ENCODE measurements at places on chromosomes 1 and 21. TPM values are rescaled to one million over a fixed set of nuclear protein-coding genes. Genes with fewer than 3 reads are reported as not detected.
A peak's percentile ranks its signal among the peaks of the same experiment; 100 is the strongest.

DNA sequence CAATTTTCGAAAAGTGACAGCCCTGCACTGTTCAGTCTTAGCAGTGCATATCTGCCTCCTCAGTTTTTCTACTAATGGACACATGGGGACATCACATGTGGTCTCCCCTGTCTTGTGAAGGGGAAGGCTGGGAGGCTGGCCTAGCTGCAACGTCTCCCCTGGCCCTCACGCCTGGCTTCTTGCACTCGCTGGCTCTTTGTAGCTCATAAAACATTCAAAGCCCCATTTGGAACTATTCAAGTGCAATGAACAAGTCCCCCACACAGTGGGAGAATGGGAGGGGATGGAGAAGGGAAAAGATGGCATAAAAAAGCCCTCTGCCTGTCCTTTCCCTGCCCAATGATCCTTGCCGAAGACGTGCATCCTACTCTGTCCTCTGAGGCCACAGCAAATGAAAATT lies 73.6 kb downstream of the PGBD5 start:
- H3K4me1 ChIP-seq = no peaks in the 10 kb centered on the region
- no peak overlapping the region for H3K4me3 ChIP-seq
- no peak overlapping the region for H3K27ac ChIP-seq
- no peaks in the 10 kb centered on the region for H3K36me3 ChIP-seq
- no peak for DNase-seq

OLFML3 gene
- 302 TPM for total RNA-seq

DNA sequence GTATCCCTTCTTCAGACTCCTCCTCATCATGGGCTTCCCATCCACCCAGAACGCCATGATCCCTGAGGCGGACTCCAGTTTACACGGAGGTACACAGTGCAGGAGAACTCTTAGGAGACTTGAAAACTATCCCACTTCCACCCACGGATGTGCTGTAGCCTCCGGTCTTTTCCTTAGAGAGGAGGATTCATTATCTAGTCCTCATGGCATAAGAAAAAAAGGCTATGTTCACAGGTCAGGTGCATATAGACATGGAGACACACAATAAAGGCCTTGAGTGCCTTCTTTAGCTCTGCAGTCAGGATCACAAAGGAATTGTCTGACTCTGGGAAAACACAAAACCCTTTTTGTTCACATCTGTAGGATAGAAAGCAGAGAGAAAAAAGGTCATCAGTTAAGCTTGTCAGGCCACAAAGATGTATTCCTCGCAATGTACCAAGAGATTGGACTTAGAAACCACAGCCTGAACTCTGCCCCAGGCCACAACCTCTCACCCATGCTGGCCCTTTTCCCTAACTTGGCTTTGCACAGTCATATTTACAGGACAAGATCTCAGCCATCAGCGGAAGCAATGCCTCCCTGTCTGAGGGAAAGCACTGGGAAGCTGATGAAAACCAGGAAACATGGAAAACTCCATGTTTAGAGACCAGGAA lies 9.0 kb downstream of the CRP start:
- H3K4me1 ChIP-seq = no peaks in the 10 kb centered on the region
- H3K27me3 ChIP-seq = no peaks in the 10 kb centered on the region
- no peak overlapping the region for H3K4me3 ChIP-seq

- H3K4me1 ChIP-seq = no peaks in the 10 kb centered on the region
- peak overlapping the region; percentile 13 for H3K4me3 ChIP-seq
- no peaks in the 10 kb centered on the region for H3K27me3 ChIP-seq
- H3K36me3 ChIP-seq = no peaks in the 10 kb centered on the region
Observed at GRCh38 chr21:46667741-46668380, 32.4 kb downstream of the PRMT2 start.

- no peaks in the 10 kb centered on the region for H3K4me1 ChIP-seq
- no peak overlapping the region for H3K4me3 ChIP-seq
- no peaks in the 10 kb centered on the region for H3K27me3 ChIP-seq
- H3K36me3 ChIP-seq = no peaks in the 10 kb centered on the region
- DNase-seq = no peak
Observed at GRCh38 chr1:215146240-215146975, 63.9 kb downstream of the KCNK2 start.

CFHR4 gene
- total RNA-seq = not detected

E2F2 gene
- 0.12 TPM for total RNA-seq

DNA sequence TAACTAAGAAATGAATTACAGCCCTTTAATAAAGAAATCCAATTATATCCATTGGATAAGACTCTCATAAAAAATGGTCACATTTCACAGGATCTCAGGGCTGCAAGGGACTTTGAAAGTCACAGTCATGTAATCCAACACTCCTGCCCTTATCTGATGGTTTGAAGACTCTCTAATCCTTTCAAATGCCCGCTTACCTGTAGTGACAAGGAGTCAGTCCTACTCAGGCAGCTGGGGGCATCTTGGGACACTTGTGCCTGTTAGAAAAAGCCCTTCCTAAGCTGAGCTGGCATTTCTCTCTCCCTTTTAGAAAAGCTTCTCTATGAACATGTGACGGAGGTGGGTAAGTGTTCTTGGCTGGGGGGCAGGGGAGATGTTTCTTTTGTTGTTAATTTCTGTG lies 11.0 kb upstream of the ZNF691 start:
- no peak overlapping the region for H3K4me3 ChIP-seq
- no peaks in the 10 kb centered on the region for H3K4me1 ChIP-seq
- H3K27ac ChIP-seq = no peak overlapping the region
- no peaks in the 10 kb centered on the region for H3K36me3 ChIP-seq
- DNase-seq = no peak

GFI1 gene
- total RNA-seq = 2.4 TPM

ATAD3B gene
- 15.6 TPM for total RNA-seq

DNA sequence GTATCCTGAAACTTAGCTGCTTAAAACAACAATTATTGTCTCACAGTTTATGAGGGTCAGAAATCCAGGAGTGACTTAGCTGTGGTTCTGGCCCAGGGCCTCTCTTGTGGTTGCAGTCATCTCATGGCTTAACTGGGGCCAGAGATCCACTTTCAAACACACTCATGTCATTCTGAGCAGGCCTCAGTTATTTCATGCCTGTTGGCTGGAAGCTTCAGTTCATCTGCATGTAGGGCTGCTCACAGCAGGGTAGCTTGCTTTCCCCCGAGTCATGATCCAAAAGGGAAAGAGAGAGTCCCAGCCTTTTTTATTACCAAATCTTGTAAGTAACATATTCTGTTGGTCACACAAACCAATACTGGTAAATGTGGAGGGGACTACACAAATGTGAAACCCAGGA lies 96.6 kb upstream of the B3GALT2 start:
- no peaks in the 10 kb centered on the region for H3K27me3 ChIP-seq
- no peak overlapping the region for H3K4me3 ChIP-seq
- DNase-seq = no peak
- no peak overlapping the region for H3K27ac ChIP-seq
